ENCODE measurements at places on chromosomes 5 and 9.

DNA sequence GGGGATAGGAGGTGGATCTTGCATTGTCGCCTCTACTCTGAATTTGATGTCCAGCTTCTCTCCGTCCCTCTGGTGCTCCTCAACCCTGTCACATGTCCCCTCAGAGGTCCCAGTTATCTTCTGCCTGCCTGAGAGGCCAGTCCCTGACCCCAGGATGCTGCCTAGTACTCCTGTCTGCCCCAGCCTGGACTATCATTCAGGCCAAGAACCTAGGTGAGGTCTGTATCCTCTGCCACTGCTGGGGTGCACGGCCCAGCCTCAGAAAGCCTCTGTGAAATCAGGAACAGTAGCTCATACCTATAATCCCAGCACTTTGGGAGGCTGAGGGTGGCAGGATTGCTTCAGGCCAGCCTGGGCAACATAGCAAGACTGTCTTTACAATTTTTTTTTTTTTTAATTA is 8.6 kb downstream of the SPINK4 start:
- DNase-seq: no peak

DNA sequence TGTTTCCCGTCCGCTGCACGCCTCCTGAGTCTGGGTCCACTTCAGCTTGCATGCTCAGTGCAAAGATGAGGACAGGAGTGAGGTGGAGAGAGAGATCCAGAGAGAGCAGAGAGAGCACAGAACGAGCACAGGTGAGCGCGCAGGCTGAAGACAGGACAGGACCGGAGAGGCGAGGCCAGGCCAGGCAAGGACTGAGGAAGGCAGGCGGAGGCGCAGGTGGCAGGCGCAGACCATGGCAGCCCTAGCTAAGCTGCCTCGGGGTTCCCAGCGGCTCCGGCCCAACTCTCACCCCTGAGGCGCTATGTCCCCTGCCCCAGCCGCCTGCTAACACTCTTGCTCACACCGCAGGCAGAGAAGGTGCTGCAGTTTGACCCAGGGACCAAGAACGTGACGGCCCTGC is 9.7 kb downstream of the GRIN1 start:
- no peak for DNase-seq

DNA sequence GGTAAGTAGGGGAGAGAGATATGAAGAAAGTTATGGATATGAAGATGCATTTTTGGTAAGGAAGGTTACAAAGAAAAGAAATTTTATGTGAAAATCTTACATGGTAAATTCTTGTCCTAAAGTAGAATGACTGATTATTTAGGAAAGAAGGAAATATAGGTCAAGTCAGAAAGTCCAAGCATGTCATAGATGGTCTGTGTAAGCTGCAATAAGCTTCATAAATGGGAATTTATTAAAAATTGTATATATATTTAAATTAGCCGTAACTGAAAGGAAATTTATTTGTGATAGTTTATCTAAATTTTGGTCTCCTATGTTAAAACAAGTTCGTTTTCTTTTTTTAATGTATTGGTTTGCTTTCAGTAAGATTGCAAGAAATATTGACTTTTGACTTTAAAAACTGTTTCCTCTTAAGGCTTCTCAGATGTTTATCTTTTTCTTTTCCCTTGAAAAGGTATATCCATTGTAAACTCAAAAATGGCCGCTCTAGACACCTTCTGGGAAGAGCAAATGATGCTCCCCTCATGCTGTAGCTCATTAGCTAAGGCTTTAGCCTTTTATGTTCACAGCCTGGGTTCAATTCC is 46.8 kb upstream of the HAPLN1 start:
- DNase-seq: no peak

- DNase-seq: no peak
These were observed 29.0 kb upstream of the CEMIP2 start for GRCh38 chr9:71797266-71797665.

GRCh38 chr5:122723606-122724352 is 51.1 kb upstream of the SNX2 start:
- DNase-seq: no peak

DNA sequence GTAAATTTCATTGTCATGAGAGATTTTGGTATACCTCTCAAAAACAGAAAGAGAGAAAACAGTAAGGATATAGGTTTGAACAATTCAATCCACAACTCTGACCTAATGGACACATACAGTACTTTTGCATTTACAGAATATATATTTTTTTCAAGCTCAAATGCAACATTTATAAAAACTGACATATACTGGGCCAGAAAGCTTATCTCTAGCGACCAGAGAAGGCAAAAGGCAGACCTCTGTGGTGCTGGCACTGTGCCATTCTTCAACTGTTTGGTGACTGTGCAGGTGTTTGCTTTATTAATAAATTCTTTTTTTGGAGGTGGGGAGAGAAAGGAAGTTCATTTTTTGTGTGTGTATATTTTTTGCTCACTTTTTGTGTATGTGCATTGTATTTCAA is 6.0 kb upstream of the PLAC8L1 start:
- no peak for DNase-seq

- DNase-seq: no peak
These were observed 44.4 kb downstream of the RAD50 start for GRCh38 chr5:132601071-132601728.

GRCh38 chr5:132872788-132873118 is 715 bp upstream of the LEAP2 start:
- no peak for DNase-seq

DNA sequence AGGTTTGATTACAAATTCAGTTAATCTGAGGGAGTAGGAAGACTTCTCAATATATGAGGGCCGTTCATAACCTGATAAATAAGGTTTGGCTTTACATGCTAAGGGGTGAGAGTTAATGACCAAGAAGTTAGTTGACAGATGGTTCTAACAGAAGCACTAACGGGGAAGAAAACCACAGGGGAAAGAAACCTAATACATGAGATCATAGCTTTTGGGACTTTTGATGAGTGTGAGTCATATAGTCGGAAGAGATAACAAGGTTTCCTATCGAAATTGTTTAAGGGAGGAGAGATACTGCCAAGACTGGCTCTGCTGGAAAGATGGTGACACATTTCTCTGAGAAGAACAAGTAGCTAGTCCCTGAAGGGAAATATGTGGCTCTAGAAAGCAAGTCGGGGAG is 140.1 kb downstream of the COX7C start:
- no peak for DNase-seq

GRCh38 chr9:68505681-68506409 is 34.8 kb downstream of the TMEM252 start:
- DNase-seq: no peak

- DNase-seq: no peak
These were observed 67.5 kb upstream of the PLPP6 start for GRCh38 chr9:4594545-4594944.

DNA sequence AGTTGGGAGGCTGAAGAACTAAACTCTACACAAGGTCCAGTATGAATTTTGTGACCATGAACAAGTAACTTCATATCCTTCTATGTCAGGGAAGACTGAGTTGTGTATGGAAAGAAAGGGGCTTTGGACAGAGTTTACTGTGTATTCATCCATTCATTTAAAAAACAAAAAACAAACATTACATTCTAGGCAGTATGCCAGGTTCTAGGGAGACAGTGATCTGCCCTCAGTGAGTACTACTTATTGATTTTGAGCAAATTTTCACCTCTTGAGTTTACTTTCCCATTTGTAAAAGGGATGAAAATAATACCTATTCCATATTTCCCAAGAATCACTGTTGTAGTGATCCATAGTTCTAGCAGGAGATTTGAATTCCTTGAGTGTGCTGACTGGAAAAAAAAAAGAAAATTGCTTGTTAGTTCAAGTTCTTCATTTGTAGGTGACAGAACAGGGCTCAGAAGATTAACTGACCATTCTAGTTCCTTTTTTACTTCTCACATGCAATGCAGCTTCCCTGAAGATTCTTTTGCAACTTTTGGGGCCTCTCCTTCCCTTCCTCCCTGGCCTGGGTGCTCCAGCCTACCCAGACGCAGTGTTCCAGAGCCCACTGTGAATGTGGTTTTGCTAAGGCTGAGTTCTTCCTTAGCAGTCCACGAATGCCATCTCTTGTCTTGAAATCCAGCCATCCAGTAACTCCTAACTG is 2.6 kb upstream of the GAPVD1 start:
- DNase-seq: no peak

DNA sequence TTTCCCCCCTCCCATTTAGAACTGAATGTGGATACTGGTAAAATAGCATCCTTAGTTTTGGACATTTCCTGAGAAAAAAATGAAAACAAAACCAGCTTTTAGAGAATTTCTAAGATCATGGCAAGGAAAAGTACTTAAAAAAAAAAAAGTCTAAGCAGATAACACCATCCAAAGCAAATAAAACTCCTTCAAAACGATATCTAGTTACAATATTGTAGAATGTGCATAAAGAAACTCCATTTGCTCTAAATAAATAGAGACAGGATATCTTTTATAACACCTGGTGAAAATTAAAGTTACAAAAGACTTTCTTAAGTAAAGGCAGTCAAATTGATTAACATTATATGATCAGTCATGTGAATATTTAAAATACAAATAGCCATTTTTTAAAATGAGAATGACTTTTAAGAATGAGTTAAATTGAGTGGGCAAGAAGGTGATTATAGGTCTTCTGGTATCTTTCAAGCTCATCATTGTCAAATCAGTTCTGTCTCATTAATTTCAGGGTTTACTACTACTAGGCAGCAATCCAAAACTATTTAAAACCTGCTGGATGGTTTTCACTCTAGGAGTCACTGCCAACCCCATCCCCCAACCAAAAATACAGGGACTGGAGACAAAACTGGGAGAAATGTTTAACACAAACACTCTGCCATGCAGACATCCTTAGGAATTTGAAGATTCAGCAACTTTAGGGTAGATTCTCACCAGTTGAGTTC is 382.6 kb downstream of the ADGRV1 start:
- DNase-seq: no peak

DNA sequence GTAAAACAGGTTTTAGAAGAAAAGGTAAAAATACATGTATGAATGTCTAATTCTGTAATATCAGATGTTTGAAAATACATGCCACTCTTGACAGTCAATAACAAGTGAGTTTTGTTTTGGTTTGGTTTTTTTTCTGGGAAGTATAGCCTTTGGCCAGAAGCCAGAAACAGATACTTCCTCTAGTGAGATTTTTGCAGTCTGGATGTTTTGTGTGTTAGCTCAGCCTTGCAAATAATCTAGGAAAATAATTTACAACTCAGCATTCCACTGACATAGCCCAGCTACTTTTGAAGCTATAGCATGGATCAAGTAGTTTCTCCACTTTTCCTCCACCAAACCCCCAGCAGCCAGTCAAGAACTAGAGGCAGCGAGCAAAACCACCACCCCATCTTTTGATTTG is 56.7 kb downstream of the SLC1A1 start:
- no peak for DNase-seq

DNA sequence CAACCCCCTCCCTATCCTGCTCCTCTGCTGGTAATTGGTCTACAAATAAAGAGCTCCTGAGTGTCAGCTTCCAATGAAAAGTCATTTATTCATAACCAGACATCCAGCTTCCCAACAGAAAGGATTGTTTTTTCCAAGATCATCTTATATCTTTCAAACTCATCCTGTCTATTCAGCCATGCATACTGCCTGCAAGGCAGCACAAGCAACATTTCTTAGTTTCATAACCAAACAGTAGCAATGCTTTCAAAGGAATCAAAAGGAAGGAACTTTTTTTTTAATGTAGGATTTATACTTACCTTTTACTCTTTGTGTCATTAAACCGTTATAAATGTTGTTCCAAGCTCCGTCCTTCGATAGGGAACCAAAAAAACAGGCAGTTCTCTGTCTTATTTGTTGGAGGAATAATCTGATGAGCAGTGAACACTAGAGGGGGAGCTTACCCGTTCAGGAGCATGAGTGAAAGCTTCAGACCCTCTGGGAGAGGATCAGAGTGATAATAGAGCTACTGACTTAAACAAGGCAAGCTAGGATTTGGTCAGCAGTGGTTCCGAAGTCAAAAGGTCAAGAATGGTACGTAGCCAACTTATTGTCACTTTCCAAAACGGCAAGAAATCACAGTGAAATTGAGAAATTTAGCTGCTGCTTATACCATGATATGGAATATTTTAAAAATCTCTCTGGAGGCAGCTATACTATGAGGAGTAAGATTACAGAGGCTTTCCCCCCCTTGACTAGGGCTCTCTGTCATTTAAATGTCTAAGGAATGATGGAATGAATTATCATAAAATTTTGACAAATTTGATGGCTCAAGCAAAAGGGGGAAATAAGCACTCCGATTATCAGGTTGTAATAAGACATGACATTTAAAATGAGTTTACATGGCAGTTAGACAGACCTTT is 892.9 kb downstream of the NR2F1-AS1 start:
- no peak for DNase-seq

GRCh38 chr5:15021266-15022046 is 149.9 kb upstream of the ANKH start:
- no peak for DNase-seq

DNA sequence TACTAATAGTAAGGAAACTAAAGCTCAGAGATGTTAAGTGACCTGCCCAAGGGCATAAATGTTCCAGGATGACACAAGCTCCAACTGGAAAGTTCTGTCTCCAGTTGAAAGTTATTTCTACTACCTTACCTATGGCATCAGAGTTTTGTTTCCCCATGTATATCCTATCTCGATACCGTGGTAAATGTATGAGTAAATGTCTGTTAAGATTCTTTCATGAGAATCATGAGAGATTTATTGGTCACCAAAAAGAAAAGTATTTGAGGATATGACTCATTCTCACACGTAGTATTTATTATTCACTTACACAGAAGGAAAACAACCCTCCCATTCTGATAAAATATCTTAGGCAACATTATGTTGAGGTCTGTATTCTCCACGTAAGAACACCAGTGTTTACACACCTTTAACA is 11.1 kb upstream of the SHOC1 start:
- no peak for DNase-seq

GRCh38 chr5:97044052-97044451 is 98.4 kb downstream of the LIX1 start:
- no peak for DNase-seq

- no peak for DNase-seq
These were observed 25.7 kb downstream of the SARDH start for GRCh38 chr9:133712221-133713100.

GRCh38 chr9:71073494-71073893 is 47.9 kb downstream of the TRPM3 start:
- no peak for DNase-seq

DNA sequence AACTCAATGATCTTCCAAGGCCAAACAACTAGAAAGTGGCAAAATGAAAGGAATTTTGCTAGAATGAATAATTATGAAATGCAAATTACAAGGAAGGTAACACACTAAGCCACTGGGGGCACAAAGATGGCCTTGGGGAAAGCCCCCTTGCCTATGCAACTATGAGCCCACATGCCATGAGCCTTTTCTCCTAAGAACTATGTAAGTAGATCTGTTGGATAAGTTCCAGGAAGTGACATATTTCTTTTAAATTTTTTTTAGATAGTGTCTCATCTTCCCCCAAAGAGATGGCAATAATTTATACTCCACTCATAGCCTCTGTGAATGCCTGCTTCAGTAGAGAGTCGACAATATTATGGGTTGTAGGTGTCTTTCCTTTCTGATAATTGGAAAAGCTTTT is 257.8 kb downstream of the AUH start:
- DNase-seq: no peak

GRCh38 chr9:133401588-133401987 is 16.2 kb downstream of the REXO4 start:
- no peak for DNase-seq

GRCh38 chr5:96065685-96066385 is 104.2 kb upstream of the ELL2 start:
- no peak for DNase-seq

GRCh38 chr5:91031402-91031752 is 351.7 kb downstream of the ARRDC3 start:
- DNase-seq: no peak

Measured in stimulated activated CD4-positive, alpha-beta T cell treated with anti-CD3 and anti-CD28 coated beads, TNF-alpha, amount 100 ng/mL, for 1 hour (primary cell).